ENCODE measurements at places on chromosomes 11 and 22.

- DNase-seq: no peak
Observed at GRCh38 chr11:99537681-99538080, 516.9 kb downstream of the CNTN5 start.

DNA sequence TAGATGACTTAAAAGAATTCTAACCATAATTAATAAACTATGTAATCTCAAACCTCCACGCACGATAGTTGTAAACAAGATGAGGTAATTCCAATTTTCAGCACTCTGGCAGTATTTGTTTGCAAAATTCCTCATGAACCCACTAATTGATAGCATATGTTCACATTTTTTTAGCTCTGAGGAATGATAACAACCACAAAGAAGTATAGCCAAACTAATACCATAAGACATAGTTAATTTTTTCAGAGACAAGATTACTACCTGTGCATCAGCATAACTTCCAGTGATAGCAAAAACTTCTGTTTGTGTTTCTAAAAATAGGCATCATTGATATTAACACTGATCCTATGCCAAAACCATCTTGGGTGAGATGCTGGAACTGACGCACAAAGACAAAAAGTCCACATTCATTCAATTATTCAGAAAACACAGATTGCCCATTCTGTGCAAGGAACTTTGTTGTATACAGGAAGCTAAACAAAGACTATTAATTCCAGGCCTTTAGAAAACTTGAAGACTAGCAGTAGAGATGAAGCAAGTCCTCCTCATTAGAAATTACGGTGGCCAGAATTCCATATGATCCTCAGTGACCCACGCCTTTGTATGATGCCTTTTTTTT is 57.7 kb downstream of the PDGFD start:
- peak; percentile 48 for DNase-seq

DNA sequence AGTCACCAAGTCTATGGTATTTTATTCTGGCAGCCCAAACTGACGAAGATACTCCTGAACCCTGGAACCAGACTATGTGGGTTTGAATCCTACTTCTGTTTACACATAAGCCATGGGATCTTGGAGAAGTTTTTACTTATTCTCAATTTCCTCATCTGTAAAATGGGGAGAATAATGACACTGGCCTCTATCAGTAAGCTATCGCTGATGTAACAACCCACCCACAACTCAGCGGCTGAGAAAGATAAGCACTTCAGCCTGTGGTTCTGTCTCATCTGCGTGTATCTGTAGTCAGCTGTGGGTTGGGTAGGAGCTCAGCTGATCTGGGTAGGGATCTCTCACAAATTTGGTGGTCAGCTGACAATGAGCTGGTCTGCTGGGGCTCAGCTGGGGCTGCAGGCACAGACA is 68.0 kb upstream of the ALX4 start:
- no peak for DNase-seq

DNA sequence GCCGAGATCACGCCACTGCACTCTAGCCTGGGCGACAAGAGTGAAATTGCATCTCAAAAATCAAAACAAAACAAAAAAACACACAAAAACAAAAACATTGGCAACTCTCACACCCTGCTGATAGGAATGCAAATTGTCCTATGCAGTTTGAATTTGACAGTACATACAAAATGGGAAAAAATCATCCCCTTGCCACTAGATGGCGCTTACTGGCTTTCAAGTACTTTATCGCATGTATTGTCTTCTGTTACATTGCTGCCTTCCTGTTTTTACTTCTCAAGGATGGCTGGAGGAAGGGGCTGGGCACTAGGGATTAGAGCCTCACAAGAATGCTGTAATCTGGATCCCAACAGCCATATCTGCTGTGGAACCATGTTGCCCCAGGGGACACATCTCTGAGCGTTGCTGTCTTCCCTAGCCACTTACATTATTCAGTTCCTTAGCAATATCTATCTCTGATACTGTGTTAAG is 59.4 kb upstream of the A4GALT start:
- peak; percentile 98 for DNase-seq

- no peak for DNase-seq
Observed at GRCh38 chr11:65425105-65425970, 2.7 kb downstream of the NEAT1 start.

DNA sequence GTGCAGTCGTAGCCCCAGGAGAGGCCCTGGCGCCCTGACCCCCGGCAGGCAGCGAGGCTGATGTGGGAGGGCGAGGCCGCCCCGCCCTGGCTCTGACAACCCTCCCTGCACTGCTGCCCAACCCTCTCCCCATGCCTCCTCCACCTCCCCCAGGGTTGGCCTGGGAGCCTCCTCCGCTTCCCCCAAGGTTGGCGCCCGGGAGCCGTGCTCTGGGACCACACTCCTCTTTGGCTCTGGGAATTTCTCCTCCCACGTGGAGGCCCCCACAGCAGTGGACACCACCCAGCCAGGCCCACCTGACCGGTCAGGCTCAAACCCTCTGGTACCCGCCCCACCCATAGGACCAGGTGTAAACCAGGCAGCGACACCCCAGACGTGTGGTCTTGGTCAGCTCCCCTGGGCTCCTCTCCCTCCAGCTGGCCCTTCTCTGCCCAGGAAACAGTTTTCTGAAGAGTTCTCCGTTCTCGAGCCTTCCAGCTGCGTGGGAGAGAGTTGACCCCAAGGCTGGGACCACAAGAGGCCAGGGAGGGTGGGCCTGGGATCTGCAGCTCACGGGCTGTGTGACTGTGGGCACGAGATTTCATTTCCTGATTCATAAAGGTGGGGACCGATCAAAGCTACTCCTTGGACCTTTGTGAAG is 39.5 kb upstream of the BRSK2 start:
- DNase-seq: no peak

- DNase-seq: no peak
Observed at GRCh38 chr11:33017478-33017877, 1.8 kb downstream of the DEPDC7 start.

Measured in astrocyte of the cerebellum (primary cell).